ENCODE measurements at places on chromosomes 1 and 21.

DNA sequence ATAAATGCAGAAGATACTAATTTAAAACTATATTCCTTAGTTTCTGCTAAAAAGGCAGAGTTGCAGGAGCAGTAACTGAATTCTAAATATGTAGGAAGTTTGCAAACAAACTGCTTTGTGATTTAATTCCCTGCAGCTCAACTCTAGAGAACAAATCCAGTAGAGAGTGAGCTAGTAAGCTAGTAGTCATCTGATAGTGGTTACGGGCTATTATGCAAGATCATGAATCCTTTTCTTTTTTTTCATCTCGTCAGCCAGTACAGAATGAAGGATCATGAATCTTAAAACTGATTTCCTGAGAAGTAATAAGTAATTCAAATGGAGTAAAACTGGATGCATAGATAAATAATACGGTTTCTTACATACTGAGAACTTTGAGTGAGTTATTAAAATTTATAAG lies 3.3 kb downstream of the DPH5 start:
- peak; percentile 11 for DNase-seq

DNA sequence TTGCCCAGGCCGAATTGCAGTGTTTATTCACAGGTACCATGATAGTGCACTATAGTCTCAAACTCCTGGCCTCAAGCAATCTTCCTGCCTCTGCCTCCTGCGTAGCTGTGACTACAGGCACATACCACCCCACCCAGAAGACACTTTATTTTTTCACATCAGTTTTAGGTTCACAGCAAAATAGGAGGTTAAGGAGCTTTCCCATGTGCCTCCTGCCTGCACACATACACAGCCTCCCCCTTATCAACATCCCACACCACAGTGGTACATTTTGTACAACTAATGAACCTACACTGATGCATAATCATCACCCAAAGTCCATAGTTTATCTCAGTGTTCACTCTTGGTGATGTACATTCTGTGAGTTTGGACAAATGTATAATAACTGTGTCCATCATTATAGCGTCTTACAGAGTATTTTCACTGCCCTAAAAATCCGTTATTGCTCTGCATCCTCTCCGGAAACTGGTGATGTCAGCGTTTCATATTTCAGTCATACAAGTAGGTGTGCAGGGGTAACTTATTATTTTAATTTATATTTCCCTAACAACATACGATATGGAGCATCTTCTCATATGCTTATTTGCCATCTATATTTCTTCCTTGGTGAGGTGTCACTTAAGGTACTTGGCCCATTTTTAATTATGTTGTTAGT lies 23.2 kb downstream of the OR13G1 start:
- DNase-seq, result no peak

DNA sequence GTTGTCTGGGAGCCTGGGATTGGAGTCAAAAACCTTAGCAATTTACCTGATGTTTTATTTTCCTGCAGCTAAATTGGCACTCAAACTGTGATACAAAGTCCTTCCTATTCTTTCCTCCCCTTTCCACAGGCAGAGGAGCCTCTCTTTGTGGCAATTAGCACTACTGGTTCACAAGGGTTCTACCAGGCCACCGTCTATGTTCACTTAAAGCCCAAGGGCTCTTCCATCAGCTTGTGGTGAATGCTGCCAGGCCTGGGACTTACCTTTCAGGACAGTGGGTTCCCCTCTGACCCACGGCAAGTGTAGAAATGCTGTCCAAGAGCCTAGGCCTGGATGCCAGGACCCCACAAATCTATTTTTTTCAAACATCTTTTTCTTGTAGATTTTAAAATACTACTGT lies 251.9 kb upstream of the B3GALT2 start:
- DNase-seq, result no peak

- DNase-seq, result no peak
These were observed 111.0 kb downstream of the TAS1R2 start for GRCh38 chr1:18748435-18748834.

GRCh38 chr1:10941891-10942541 lies 70.4 kb upstream of the TARDBP start:
- peak; percentile 37 for DNase-seq

- DNase-seq, result no peak
These were observed 182.9 kb upstream of the CSF3R start for GRCh38 chr1:36665478-36666080.

GRCh38 chr1:200866116-200866515 lies 6.7 kb upstream of the GPR25 start:
- DNase-seq, result peak; percentile 24

DNA sequence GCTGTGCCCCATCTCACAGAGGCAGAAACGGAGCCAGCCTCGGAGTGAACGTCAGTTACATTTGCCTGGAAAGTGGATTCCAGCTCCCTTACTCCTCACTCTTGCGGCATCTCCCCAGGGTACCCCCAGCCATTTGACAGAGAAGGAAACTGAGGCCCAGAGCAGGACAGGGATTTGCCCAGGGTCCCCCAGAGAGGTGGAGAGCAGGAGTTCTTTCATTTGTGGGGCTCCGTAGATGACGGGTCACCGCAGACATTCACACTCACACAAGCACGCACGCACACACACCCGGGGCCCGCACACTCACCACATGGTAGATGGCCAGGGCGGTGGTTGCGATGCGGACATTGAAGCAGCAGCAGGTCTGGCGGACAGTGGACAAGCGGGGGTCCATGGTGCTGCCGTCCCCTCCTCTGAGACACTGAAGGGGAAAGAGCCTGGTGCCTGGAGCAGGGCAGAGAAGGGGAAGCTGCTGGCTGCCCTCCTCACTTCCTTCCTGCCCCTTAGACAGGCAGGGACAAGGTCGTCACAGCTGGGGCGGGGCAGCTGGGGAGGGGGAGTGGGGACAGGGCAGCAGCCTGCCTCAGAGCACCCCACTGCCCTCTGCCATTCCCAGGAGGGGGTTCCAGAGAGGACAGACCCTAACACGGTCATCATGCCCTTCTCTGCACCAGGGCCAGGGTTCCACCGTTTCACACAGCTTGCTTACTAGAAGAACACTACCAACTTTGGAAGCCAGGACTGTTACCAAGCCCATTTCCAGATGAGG lies at the start of gene LAPTM5:
Gene LAPTM5, minus strand, starts transcription at position 423 of the 769 bp plus-strand sequence. Its CDS starts 29 bp downstream, at position 394.
- no peak for DNase-seq

GRCh38 chr1:15937706-15938168 lies 38.2 kb downstream of the ZBTB17 start:
- DNase-seq, result peak; percentile 51

DNA sequence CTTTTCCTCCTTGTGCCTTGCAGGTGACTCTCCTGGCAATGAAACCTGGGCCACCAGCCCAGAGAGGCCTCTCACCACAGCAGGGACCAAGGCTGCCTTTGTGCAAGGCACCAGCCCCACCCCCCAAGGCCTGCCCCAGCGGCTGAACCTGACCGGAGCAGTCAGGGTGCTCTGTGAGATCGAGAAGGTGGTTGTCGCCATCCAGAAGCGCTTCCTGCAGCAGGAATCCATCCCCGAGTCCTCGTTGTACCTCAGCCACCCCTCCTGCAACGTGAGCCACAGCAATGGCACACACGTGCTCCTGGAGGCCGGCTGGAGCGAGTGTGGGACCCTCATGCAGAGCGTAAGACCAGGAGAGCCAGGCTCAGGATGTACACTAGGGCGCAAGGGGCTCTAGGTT lies 51.7 kb downstream of the UMODL1 start:
- DNase-seq, result no peak

DNA sequence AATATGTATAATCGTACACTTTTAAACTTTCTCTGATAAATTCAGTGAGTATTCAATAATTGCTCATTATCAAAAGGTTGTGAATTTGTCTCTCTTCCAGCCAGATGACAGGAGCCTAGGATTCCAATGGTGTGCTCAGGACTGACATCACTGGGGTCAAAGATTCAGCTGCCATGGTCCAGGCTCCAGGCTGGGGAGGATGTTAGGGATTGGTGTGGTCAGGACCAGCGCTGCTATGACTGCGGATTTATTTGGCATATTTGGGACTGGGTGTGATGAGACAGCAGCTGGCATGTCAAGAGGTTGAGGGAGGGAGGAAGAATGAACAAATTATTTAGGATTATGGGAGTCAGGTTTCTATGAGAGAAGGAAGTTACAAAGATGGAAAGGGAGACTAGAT lies 48.2 kb upstream of the ABCA4 start:
- DNase-seq, result no peak

- DNase-seq, result no peak
These were observed 12.1 kb upstream of the ZDHHC18 start for GRCh38 chr1:26814377-26814776.

GRCh38 chr1:46094471-46095005 lies 37.9 kb downstream of the PIK3R3 start:
- DNase-seq, result no peak

DNA sequence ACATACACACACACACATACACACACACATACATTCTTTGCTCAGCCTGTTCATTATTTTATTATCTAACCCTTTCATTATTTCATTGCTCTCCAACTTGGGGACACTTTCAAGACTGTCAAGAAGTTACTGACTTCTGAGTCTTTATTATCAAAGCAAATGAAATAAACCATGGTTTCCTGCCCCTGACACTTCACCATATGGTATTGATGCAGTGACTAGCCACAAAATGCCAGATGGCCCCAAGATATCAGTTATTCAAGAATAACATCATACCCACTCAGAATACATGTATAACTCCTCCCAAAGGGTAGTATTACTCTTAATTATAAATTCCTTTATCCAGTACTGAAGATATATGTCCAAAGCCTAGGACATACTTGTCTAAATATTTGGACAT lies 197.3 kb downstream of the MRPL39 start:
- DNase-seq, result no peak

- DNase-seq, result no peak
These were observed 102.9 kb upstream of the PTGFR start for GRCh38 chr1:78387871-78388270.

GRCh38 chr1:192977089-192977706 lies 82.0 kb downstream of the UCHL5 start:
- DNase-seq, result no peak

DNA sequence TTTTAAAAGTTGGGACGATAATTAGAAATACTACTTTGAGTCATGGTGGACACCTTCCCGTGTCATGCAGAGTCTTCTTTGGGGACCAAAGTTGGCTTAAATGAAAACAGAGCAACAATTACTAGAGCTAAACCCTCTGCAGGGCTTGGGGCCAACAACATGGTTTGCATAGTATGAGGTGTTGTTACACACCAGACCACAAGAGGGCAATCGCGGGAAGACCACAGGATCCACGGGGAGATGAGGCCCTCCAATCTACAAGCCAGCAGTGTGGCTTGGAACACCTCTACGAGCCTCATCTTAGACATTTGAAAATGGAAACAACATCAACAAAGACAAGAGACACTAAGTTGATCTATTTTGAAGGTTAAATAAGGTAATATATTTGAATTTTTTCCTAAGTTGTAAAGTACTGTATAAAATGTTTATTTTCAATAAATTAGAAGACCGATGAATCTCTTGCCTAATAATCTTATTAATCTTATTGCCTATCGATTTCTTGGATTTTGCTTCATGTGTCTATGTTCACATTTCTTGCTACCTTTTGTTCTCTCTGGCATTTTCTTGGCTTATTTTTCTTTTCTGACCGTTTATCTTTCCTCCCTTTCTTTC lies 8.2 kb upstream of the SMCP start:
- DNase-seq, result peak; percentile 64

DNA sequence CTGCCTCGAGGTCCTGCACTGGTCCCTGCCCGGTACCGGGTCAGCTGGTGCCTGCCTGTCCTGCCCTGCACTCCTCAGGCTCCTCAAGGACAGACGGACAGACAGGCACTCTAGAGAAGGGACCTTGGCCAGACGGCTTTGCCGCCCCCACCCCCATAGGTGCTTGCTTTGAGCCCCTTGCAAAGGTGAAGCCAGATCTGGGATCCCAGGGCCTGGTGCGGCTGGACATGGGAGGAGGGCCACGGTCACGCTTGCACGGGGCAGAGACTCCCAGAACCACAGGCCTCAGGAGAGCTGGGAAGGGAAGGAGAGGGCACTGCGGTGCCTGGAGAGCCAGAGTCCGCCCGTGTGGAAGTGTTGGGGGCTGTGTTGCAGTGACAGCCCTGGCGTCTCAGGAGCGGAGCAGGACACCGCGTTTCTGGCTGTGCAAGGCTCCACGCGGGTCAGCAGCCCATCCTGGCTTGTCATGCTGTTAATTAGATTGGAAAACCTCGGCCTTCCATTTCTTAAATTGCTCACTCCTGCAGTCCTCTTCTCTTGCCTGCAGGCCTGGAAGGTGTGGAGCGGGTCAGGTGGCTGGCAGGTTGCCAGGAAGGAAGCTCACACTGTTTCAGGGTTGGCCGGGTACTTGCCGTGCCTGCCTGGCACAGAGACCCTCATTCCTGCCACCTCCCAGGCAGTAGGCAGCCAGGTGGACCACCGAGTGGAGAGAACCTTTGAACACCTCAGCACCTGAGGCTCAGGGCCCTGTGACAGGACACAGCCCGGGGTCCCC lies 16.3 kb downstream of the COL18A1 start:
- no peak for DNase-seq

GRCh38 chr1:18557621-18558465 lies 72.8 kb upstream of the PAX7 start:
- no peak for DNase-seq

DNA sequence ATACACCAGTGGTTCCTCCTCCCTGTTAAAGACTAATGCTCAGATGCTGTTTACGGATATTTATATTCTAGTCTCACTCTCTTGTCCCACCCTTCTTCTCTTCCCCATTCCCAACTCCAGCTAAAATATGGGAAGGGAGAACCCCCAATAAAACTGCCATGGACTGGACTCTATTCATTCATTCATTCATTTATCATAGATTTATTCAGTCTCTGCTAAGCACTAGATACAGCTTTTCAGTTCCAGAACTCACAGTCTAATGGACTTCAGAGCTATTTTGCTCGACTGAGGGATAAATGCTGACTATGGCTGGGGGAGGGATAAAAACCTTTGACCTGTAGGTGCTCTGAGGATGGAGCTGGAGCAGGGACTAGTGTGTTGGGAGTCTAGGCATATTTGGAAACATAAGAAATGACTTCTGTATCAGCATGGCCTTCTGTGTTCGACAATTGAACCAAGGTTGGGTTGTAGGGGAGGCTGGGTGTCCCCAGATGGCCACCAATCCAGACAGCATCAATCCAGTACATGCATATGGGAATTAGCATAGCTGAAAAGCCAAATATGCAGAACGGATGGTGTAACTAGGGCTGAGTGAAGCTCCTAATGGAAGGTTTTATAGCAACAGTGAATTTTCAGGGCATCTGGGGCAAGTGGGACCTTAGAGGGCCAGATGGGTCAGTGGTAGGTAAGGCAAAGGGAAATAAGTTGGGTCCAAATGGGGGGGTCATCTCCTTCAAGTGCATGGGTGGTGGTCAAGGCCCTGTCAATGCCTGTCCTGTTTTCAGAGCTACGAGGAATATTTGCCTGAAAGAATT lies 4.1 kb downstream of the APOA2 start:
- no peak for DNase-seq

GRCh38 chr21:16605597-16605996 lies 875.8 kb downstream of the USP25 start:
- DNase-seq, result no peak

GRCh38 chr1:201408176-201408833 lies 9.2 kb upstream of the LAD1 start:
- peak; percentile 73 for DNase-seq

Measured in fibroblast of skin of scalp (primary cell).